T-helper 17 cell (primary cell): ENCODE measurements at places on chromosomes 5 and 9. TPM values are rescaled to one million over a fixed set of nuclear protein-coding genes. Genes with fewer than 3 reads are reported as not detected.

Gene SRA1
- 33.2 TPM for total RNA-seq

Gene AK3
- total RNA-seq = 15.2 TPM

Gene FOXD4L4
- 0.15 TPM for total RNA-seq

Gene ZNF483
- total RNA-seq = 21.4 TPM

Gene FOXI1
- total RNA-seq = not detected

Gene ROR2
- 0.22 TPM for total RNA-seq

Gene TRPM6
- 0.26 TPM for total RNA-seq

Gene ZBTB5
- total RNA-seq = 13.9 TPM

Gene CYLC2
- total RNA-seq = not detected

Gene DAB2IP
- total RNA-seq = not detected

Gene SPATA31E1
- total RNA-seq = not detected

Gene ENHO
- not detected for total RNA-seq

Gene WDR31
- total RNA-seq = 0.82 TPM

Gene OR1J1
- not detected for total RNA-seq

Gene GGTA1
- total RNA-seq = 7.7 TPM

Gene SH3GL2
- total RNA-seq = not detected

Gene SPATA31A3
- total RNA-seq = not detected

Gene C9orf153
- 0.21 TPM for total RNA-seq

Gene C9orf78
- total RNA-seq = 111 TPM

Gene IFNA2
- not detected for total RNA-seq

Gene NLN
- 2.3 TPM for total RNA-seq

Gene CHSY3
- total RNA-seq = not detected

Gene KLHL3
- total RNA-seq = 24.6 TPM

Gene NUDT2
- total RNA-seq = 15.0 TPM

Gene KCNN2
- total RNA-seq = not detected

Gene GARNL3
- total RNA-seq = 2.5 TPM

Gene ACTBL2
- not detected for total RNA-seq

Gene ADAMTS13
- total RNA-seq = 1.9 TPM

Gene AQP7
- 0.31 TPM for total RNA-seq

Gene LPAR1
- not detected for total RNA-seq
